Activated CD4-positive, alpha-beta T cell treated with anti-CD3 and anti-CD28 coated beads, Interleukin-2, amount 50 U/mL, for 24 hours (primary cell): ENCODE measurements at places on chromosomes 3 and 15.
A peak's percentile ranks its signal among the peaks of the same experiment; 100 is the strongest.

- DNase-seq = no peak
Observed at GRCh38 chr3:188123170-188123905, 30.6 kb upstream of the LPP start.

DNA sequence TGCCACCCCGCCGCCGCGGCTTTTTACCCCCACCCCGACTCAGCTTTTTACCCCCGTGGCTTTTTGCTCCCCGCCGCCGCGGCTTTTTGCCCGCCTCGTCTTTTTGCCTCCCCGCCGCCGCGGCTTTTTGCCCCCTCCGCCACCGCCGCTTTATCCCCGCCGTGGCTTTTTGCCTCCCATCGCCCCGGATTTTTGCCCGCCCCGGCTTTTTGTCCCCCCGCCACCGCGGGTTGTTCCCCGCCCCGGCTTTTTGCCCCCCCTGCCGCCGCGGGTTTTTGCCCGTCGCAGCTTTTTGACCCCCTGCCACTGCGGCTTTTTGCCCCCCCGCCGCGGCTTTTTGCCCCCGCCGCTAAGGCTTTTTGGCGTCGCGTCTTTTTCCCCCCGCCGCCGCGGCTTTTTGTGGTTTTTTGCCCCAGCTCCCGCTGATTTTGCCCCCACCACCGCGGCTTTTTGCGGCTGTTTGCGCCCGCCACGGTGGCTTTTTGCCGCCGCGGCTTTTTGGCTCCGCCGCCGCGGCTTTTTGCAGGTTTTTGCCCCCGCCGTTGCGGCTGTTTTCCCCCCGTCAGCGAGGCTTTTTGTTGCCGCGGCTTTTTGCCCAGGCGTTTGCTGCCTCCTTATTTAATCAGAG, 597.2 kb downstream of the GOLGA6L6 start:
- DNase-seq = no peak

DNA sequence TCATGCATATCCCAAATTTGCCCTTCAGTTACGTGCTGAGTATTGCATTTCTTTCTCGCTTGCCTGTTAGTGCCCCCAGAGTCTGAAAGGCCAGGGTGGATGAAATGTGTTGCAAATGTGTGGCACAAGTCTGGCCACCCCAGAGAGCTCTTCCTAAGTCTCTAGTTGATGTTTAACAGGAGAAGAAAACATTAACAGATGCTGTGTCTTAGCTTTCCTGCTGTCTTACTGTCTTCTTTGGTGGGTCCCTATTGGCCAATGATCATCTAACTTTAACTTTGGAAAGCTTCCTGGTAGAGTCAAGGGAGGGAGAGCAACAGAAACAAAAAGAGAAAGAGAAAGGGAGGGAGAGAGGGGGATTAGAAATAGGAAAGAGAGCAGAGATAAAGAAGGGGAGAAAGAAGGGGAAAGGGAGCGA, 76.7 kb upstream of the P3H2 start:
- DNase-seq = no peak

DNA sequence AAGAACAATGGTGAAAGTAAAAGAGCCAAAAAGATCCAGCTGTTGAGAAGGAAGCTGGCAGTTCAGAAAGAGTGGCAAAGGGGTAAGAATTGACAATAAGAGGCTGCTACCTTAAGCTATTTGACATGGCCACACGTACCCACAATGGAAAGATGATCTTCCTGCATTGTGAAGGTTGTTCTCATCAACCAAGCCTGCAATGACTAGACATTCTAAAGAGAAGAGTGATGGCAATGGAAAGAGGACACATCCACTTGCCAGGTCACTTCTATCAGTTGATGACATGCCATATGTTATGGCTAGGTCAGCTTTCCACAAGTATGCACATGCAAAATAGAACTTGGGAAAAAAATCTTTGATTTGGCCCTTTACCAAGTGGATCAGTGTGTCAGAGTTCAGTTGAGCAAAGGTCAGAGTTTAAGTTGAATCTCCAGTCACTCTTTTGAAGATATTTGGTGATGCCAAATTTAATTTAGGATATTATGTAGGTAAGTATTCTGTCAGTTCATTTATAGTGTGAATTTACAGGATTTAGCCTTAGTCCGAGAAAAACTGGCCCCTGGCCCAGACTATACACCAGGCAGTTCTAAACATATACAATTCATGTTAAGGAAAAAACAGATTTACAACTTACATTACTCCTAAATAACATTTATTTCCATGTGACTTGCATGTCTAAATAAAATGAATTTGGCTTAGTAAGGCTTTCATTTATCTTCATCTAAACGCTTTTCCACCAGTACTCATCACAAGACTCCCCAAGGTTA, 104.9 kb upstream of the FLNB start:
- DNase-seq = no peak

DNA sequence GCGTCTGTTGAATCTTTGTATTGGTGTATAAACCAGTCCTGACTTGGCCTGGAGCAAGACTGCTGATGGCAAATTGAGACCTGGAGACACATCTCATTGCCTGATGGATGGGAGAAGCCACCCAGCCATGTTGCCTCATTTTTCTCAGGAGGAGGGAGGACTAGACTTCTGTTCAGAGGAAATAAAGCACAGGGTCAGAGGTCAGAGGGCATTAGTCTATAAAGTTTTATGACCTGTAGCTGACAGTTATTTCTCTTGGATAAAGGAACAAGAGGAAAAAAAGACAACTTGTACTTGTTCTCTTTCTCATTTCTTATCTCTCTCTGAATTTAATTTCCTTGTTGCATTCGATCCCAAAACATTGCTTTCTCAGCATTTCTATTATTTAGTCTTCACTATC, 775.9 kb downstream of the SQOR start:
- DNase-seq = no peak

DNA sequence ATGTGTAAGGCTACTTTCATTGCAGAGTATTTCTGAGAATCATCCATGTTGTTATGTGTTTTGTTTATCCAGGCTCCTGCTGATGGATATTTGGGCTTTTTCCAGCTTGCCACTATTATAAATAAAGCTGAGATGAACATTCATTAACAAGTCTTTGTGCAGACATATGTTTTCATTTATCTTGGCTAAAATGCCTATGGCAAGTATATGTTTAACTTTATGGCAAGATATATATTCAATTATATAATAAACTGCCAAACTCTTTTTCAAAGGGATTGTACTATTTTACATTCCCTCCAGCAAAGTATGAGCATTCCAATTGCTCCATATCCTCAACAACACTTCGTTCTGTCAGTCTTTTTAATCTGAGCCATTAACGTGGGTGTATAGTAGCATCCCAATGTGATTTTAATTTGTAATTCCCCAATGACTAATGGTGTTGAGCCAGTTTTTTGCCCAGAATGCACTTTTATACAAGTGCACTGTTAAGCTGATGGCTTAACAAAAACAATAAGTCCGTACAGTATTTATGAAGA, 452.4 kb downstream of the SHQ1 start:
- DNase-seq = no peak

GRCh38 chr15:91866371-91866905, 12.9 kb downstream of the SLCO3A1 start:
- DNase-seq = no peak

- DNase-seq = no peak
Observed at GRCh38 chr15:67327737-67328136, 73.2 kb downstream of the IQCH start.

DNA sequence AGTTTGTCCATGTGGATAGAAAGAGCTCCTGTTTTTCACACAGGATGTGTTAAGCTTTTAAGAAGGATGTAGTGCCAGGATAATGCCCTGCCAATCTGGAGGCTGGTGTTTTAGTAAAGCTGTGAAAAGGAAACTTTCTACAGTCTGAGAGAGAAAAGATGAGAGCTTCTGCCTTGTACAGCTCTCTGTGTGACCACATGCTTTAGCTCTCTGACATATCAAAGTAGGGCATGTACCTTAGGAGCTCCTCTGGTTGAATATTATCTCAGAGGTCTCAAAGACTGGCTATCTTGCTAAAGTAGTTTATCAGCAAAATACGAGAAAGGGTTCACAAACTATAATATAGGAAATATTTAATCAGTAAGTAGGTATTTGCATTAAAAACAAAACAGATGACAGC, 30.4 kb downstream of the CDIN1 start:
- DNase-seq = no peak

DNA sequence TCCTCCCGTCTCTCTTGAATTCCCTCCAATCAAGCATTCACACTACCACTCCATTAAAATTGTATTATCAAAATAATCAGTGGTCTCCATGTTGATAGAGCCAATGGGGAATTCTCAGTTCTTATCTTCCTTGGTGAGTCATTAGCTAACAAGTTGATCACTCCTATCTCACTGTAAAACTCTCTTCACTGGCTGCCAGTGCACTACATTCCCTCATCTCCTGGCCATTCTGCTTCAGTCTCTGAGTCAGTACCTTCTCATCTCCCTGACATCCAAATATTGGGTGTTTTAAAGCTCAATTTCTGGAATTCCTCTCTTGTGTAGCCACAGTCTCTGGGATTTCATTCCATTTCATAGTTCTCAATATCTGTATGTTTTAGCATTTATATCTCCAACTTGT, 175.2 kb downstream of the ALDH1A2 start:
- DNase-seq = no peak

- no peak for DNase-seq
Observed at GRCh38 chr15:33132722-33133345, 61.7 kb downstream of the FMN1 start.

- no peak for DNase-seq
Observed at GRCh38 chr3:174884776-174885568, 25.8 kb downstream of the NAALADL2 start.

GRCh38 chr15:94177112-94177511, 54.2 kb upstream of the MCTP2 start:
- DNase-seq = no peak

DNA sequence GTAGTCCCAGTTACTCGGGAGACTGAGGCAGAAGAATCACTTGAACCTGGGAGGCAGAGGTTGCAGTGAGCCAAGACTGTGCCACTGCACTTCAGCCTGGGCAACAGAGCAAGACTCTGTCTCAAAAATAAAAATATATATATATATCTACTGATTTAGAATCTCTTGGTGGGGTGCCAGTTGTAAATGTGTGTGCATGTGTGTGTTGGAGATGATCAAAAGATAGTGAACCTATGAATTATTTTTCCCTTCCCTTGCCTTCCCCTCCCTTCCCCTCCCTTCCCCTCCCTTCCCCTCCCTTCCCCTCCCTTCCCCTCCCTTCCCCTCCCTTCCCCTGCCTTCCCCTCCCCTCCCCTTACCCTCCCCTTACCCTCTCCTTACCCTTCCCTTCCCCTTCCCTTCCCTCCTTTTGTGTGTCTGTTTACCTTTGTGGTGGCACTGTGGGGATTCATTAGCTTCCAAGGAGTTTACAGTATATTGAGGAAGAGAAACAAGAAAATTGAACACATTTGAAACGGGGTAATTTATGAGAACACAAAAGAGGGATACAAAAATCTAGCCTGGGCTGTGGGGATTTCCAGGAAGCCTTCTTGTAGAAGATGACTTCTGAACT, 281.5 kb upstream of the DPPA4 start:
- no peak for DNase-seq

- DNase-seq = no peak
Observed at GRCh38 chr15:80565988-80566387, 129.1 kb upstream of the ABHD17C start.

DNA sequence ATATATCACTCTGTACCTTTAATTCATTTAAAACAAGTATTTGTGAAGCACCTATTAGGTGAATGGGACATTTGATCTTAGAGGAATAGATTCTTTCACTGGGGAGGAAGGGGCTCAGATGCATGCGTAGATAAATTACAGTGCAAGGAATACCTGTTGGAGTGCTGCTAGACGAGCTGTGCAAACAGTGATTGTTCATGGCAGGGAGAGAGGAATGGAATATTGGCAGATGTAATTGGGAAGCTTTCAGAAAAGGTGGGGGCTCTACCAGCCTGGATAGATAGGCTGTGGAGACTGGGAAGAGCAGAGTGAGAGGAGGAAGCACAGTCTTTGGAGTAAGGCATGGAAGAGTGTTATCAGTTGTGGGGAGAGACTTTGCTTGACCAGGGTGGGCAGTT, 116.8 kb downstream of the AKAP13 start:
- DNase-seq = no peak

DNA sequence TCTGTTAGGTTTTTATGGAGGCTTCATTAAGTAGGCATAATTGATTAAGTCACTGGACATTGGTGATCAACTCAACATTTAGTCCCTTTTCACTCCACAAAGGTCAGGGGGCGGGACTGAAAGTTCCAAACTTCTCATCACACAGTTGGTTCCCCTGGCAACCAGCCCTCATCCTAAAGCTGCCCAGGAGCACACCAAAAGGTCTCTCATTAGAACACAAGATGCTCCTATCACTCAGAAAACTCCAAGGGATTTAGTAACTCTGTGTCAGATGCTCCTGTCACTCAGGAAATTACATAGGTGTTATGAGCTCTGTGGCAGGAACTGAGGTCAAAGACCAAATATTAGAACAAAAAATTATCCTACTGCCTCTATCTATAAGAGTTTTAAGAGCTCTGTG, 321.5 kb downstream of the OTOL1 start:
- DNase-seq = no peak

- DNase-seq = peak; percentile 27
Observed at GRCh38 chr3:141452045-141452444, 34.8 kb upstream of the RASA2 start.

DNA sequence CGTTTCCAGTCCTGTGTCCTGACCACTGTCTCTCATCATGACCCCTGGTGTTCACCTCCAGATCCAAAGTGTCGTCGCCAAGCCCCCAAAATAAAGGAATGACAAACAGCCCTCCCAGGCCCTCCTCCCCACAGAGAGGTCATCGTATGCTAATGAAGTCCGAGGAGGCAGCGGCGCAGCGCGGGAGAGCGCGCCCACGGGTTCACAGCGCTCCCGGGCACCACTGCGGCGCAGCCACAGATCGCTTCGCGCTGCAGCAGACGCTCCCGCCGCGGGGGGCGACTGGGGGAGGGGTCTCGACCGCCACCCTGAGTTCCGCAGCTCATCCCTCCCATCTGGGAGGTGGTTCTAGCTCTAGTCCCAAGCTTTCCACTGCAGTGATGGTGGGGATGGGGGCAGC, 1.3 kb downstream of the DGKG start:
- DNase-seq = no peak

- DNase-seq = no peak
Observed at GRCh38 chr3:158790901-158791589, 10.8 kb upstream of the MFSD1 start.

DNA sequence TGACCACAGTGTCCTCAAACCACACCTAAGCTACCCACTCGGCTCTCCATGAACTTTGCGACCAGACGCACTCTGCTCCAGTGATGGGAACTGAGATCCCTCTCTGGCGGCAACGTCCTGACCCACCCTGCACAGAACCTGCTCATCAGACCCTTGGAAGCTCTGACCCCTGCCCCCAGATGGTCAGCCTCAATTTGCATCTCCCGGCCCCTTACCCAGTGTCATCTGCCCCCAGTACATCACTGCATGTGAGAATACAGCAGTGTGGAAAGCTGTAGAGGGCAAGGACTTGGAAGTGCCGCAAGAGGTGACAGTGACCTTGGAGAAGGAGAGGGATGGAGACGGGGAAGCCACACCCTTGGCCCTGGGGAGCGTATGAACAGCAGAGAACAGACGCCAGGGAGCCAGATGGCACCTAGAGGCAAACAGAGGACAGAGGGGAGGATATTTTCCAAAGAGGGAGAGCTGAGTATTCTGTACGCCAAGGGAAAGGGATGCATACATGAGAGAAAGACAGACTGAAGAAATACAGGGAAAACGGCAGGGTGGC, 192.0 kb downstream of the XXYLT1 start:
- DNase-seq = no peak

GRCh38 chr3:177931346-177931745, 604.9 kb upstream of the KCNMB2 start:
- DNase-seq = no peak
